ENCODE measurements at places on chromosomes 7 and 10.

DNA sequence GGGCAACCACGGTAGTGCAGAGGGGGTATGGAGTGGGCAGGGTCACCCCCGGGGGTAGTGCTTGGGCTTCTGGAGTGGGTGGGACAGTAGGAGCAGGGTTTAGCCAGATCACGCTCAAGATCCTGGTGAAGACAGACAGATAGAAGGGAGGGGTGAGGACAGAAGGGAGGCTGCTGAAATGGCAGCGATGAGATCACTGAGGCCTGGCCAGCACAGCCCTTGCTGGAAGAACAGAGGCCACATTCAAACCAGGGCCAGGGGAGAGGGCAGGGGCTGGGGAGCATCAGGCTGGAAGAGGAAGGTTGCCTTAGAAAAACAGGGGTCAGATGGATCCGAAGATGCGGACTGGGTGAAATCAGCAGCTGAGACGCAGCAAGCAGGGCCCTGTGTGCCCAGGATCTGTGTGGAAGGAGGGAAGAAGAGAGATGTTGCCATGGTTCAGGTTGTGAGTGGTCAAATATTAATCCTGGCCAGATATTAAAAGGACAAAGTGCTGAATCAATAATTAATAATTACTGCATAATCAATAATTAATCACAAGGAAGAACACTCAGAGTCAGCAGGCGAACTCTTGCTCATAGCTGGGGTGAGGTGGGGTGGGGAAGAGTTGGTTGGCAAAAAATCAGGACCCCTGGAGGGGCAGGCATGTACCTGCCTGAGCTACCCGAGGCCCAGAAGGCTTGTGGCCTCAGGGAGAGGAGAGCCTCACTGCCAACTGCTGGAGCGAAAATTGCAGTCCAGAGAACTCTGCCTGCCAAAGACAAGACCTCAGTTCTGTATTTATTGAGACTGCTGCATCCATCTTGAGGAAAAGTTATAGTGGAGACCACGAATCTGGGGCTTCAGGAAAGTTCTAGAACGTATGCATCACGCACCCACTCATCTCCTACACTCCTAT, 105.7 kb downstream of the GRB10 start:
- DNase-seq: no peak

- peak; percentile 50 for DNase-seq
Measured at GRCh38 chr10:43594944-43595589, 11.2 kb upstream of the ZNF485 start.

GRCh38 chr10:22713853-22714478, 412 bp downstream of the PIP4K2A start:
- peak; percentile 13 for DNase-seq

- DNase-seq: no peak
Measured at GRCh38 chr7:22075561-22075960, 129.9 kb upstream of the CDCA7L start.

DNA sequence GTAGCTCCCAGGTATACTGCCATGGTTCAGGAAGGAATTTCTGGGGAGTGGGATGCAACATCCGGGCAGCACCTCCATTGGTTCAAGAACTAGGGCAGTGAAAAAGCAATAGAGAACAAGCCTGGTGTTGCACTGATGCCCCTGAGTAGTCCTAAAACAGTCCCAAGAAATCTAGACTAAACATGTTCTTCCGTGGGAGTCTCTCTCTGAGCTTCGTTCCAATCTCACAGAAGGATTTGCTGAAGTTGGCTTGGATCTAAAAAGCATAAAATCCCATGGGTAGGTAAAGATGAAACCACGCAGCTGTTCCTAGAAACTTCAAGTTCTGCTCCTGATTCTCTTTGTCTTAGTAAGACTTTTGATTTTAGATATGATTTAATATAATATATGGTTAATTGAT, 154.5 kb downstream of the PLXDC2 start:
- no peak for DNase-seq

GRCh38 chr7:35035511-35035961, 1.7 kb downstream of the DPY19L1 start:
- peak; percentile 56 for DNase-seq

DNA sequence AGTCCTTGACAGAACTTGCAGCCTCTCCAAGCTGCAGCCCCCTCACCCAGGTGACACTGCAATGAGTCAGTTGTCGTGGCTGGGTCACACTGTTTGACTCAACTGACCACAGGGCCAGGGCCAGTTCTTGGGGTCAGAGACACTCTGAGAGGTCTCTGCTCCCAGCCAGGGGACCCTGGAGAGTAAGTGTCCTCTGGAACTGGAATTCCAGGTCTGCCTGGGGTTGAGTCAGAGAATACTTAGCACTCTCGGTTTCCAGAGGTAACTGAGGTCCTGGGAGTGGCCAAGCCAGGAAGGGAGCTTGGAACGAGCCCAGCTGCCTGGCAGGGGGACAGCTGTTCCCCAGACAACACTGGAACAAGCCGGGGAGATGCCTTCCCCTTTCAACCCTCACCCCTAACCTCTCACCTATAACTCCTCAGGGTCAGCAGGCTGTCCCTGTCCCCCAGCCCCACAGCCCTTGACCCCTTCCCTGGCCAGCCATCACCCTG, 2.2 kb upstream of the MYL10 start:
- DNase-seq: no peak

DNA sequence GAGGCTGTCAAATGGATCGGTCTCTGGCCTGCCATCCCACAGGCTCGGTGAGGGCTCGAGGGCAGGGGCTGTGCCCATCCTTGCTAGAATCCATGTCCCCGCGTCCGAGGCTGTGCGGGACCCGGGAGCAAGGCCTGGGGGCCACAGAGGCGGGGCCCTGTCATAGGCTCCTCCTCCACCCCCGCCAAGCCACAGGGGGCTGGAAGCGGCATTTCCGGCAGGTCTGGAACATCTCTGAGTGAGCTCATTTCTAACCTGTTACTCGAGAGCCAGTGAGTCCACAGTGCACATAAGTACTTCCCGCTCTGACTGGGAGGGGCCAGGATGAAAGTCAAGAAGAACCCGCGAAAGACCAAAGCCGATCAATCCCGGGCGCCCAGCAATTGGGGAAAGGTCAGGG, 57.6 kb downstream of the NKX6-2 start:
- DNase-seq: no peak

DNA sequence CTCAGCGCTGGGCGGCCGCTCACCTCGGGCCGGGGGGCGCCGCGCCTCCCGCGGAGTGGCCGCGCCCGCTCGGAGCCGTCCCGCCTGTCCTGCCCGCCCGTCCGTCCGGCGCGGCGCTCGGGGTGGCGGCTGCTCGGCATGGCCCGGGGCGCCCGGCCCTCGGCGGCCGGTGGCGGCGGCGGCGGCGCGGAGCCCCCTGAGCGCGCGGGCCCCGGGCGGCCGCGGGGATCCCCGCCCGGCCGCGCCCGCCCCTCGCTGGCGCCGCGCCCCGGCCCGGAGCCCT, 338 bp downstream of the SDK1 start:
- DNase-seq: no peak
